ENCODE measurements at places on chromosomes 2 and 18.

DNA sequence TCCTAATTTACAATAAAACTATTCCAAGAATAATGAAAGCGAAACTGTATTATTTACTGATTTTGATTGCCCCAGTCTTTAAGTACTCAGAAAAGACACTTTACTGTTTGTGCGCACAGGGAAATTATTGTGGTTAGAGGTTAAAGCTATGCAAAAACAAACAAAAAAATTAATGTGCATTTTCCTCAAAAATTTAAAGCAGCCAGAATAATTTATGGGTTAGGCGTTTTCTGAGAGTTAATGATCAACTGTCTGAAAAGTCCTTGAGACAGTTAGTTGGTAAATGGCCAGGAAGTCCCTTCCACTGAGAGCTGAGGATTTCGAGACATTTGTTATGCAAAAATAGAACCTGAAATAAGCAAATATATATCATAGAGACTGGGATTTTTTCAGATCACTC lies 143.3 kb downstream of the IRS1 start:
- no peak for DNase-seq

GRCh38 chr2:231413921-231414476 lies 18.5 kb downstream of the B3GNT7 start:
- DNase-seq: no peak

- no peak for DNase-seq
Observed at GRCh38 chr2:66495788-66496640, 61.1 kb downstream of the MEIS1 start.

DNA sequence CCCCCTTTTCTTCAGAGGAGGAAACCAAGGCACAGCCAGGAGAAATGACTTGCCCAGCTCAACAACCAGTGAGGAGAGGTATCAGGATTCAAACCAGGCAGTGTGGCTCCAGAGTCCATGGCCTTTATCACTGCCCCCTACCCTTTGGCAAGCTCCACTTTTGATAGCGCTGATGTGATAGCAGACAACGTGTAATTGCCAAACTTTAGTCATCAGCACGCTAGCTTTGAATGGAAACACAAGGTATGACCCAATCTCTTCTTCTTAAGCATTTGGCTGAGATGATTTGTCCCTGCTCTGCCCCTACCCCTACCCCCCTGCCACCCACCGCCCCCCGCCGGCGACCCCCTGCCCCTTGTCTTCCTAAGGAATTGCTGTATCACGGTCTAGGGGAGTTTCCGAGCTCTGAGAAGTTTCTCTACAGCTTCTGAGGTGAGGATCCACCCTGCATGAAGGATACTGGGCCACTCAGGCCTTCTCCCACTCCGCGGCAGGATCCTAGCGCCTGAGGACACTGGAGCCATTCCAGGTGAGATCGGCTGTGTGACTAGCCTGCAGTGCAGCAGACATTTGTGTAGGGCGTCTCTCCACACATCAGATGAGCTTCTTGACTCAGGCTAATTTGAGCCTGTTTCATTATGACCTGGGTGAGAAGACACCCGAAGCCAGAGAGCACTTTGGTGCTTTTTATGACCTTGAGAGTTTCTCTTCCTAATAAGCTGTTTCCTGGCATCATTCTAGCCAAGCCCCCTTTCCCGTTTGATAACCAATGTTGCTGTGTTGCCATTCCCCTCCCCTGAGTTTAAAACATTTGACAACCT lies 75.1 kb upstream of the MAP4K4 start:
- no peak for DNase-seq

DNA sequence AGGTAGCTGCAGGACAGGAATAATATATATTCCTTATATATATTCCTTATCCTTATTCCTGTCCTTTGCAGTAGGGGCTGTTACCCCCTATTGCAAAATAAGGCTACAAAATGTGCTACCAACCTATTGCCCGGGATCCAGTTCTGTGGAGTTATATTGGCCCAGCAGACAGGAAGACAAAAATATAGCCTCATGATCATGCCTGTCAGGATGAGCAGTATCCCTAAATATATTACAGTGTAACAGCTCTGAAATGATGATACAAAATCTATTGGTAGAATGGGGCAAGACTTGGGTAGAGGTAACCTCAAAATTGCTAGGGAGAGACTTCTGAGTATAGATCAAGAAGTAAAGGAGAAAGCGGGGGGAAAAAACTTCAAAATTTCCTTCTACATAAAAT lies 31.6 kb upstream of the MARCHF7 start:
- DNase-seq: no peak

DNA sequence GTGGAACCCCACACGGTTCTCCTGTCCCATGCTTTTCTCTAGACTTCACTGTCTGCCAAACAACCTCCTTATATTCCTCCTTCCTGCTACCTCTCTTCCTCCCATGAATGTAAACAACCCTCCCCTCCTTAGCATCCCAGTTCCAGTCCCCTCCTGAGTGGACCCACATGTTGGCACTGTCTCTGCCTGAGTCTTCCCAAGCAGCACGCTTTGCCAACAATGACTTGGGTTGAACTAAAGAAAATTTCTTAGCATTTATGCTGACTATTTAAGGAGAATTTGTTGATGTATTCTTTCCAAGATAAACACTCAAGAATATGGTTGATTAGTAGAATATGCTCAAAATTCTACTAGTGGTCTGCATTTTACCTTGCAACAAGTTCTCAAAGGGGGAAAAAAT lies 338.0 kb downstream of the TNS1 start:
- DNase-seq: no peak

GRCh38 chr2:74583504-74583903 lies 29.0 kb downstream of the DOK1 start:
- DNase-seq: no peak

GRCh38 chr2:113175736-113176695 lies 2.2 kb downstream of the PSD4 start:
- DNase-seq: peak; percentile 36

DNA sequence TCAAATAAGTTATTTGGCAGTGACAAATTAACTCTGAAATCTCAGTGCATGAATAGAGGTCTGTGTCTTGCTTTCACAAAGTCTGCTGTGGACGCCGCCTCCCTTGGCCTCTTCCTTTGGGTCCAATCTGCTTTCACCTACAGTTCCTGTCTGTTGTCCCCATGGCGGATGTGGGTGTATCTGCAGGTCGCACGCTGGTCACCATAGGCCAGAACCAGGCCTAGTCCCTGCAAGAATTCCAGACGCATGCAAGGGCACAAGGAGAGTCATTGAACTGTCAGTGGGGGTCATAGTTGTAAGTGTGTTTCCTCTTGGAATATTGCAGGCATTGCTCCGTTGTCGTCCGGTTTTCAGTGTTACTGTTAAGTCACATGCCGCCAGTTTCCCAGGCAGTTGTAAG lies 7.4 kb downstream of the SOCS6 start:
- DNase-seq: no peak

GRCh38 chr2:241943961-241944575 lies 74.5 kb downstream of the RTP5 start:
- DNase-seq: no peak

GRCh38 chr2:225998653-225999052 lies 599.1 kb downstream of the NYAP2 start:
- DNase-seq: no peak

GRCh38 chr2:37223131-37223530 lies 8.3 kb downstream of the CEBPZ start:
- DNase-seq: no peak
